ENCODE measurements at places on chromosomes 3 and 15.

GRCh38 chr15:73826711-73827251 lies 46.6 kb upstream of the TBC1D21 start:
- no peaks in the 10 kb centered on the region for H3K36me3 ChIP-seq
- H3K4me1 ChIP-seq: no peaks in the 10 kb centered on the region
- H3K27ac ChIP-seq: no peak overlapping the region
- H3K4me3 ChIP-seq: no peak overlapping the region
- H3K27me3 ChIP-seq: no peaks in the 10 kb centered on the region
- DNase-seq: no peak

DNA sequence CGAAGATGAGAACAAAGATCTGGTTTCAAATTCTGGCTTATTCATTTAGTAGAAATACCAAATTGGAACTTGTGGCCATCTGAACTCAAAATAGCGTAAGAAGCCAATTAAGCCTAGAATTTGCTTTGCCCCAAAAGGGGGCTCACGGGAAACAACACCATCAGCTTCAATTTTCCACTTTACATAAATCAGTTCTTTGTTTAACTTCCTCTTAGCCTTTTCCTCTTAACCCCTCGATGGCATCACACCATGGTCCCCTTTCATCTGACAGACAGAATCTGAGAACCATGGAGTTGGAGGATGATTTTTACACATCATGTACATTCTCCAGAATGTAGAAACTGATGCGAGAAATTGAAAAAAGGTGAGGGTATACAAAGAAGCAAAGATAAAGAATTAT lies 207.0 kb downstream of the FOXP1 start:
- no peak for DNase-seq
- no peak overlapping the region for H3K4me3 ChIP-seq
- no peak overlapping the region for H3K27ac ChIP-seq
- H3K36me3 ChIP-seq: no peaks in the 10 kb centered on the region

DNA sequence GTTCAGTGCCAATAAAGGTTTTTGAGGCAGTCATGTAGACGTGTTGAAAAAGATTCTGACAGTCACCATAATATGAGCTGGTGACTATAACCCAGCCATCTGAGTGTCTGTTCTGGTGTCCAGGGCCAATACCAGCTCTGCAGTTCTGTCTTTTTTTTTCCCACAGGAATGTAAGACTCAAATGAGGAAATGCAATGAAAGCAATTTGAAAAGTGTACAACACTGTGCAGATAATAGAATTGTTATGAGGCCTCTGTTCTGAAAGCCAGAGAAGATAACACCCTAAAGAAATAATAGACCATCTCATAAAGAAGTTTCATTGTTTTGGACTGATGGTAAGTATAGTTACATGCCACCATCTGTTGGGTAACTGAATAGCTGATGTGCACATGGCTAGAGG lies 57.1 kb downstream of the CLDN1 start:
- no peak for DNase-seq
- no peaks in the 10 kb centered on the region for H3K36me3 ChIP-seq
- no peaks in the 10 kb centered on the region for H3K27me3 ChIP-seq
- H3K4me1 ChIP-seq: no peaks in the 10 kb centered on the region
- no peak overlapping the region for H3K27ac ChIP-seq

GRCh38 chr15:31993062-31993461 lies 37.3 kb upstream of the CHRNA7 start:
- H3K36me3 ChIP-seq: no peaks in the 10 kb centered on the region
- no peak for DNase-seq
- H3K4me3 ChIP-seq: no peak overlapping the region
- no peaks in the 10 kb centered on the region for H3K27me3 ChIP-seq
- no peaks in the 10 kb centered on the region for H3K4me1 ChIP-seq
- no peak overlapping the region for H3K27ac ChIP-seq

- H3K36me3 ChIP-seq: no peaks in the 10 kb centered on the region
- no peak for DNase-seq
- H3K27ac ChIP-seq: no peak overlapping the region
- no peaks in the 10 kb centered on the region for H3K4me1 ChIP-seq
- no peaks in the 10 kb centered on the region for H3K27me3 ChIP-seq
Measured at GRCh38 chr3:124985349-124985748, 50.8 kb upstream of the MUC13 start.

DNA sequence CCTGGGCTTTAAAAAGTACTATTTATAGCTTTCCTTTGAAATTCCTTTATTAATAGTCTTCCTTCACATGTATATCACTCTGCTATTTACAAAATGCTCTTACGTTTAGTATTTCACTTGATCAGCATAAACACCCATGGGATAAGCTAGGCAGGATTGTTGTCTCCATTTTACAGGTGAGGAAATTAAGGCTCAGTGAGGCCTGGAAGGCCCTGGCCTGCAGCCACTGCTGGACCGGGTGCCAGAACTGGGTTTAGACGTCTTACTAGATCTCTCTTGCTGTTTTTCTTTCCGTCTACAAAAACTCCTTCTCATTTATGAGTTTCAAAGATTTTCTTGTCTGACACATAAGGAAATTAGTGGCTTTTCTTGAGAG lies 236.4 kb downstream of the LPP start:
- H3K4me1 ChIP-seq: peaks cover 2% of the 10 kb centered on the region
- no peaks in the 10 kb centered on the region for H3K27me3 ChIP-seq
- no peaks in the 10 kb centered on the region for H3K36me3 ChIP-seq
- no peak overlapping the region for H3K4me3 ChIP-seq

- no peaks in the 10 kb centered on the region for H3K27me3 ChIP-seq
- H3K4me3 ChIP-seq: no peak overlapping the region
- H3K4me1 ChIP-seq: no peaks in the 10 kb centered on the region
- H3K27ac ChIP-seq: no peak overlapping the region
- H3K36me3 ChIP-seq: no peaks in the 10 kb centered on the region
Measured at GRCh38 chr15:101100118-101100517, 151.7 kb downstream of the CHSY1 start.

GRCh38 chr3:14410106-14410502 lies 7.7 kb downstream of the SLC6A6 start:
- 0 out of 2 replicates have a peak, but pooled peaks cover 5% of the 10 kb centered on the region for H3K36me3 ChIP-seq
- H3K4me3 ChIP-seq: no peak overlapping the region
- no peak for DNase-seq
- H3K27ac ChIP-seq: no peak overlapping the region
- no peaks in the 10 kb centered on the region for H3K27me3 ChIP-seq

GRCh38 chr3:114071786-114072185 lies 15.2 kb downstream of the QTRT2 start:
- no peaks in the 10 kb centered on the region for H3K27me3 ChIP-seq
- peaks cover 71% of the 10 kb centered on the region for H3K36me3 ChIP-seq
- no peak overlapping the region for H3K27ac ChIP-seq
- DNase-seq: no peak
- no peak overlapping the region for H3K4me3 ChIP-seq
- no peaks in the 10 kb centered on the region for H3K4me1 ChIP-seq

- H3K4me3 ChIP-seq: no peak overlapping the region
- no peaks in the 10 kb centered on the region for H3K36me3 ChIP-seq
- no peaks in the 10 kb centered on the region for H3K27me3 ChIP-seq
- no peaks in the 10 kb centered on the region for H3K4me1 ChIP-seq
- H3K27ac ChIP-seq: no peak overlapping the region
Measured at GRCh38 chr3:138600100-138600745, 6.2 kb upstream of the CEP70 start.

DNA sequence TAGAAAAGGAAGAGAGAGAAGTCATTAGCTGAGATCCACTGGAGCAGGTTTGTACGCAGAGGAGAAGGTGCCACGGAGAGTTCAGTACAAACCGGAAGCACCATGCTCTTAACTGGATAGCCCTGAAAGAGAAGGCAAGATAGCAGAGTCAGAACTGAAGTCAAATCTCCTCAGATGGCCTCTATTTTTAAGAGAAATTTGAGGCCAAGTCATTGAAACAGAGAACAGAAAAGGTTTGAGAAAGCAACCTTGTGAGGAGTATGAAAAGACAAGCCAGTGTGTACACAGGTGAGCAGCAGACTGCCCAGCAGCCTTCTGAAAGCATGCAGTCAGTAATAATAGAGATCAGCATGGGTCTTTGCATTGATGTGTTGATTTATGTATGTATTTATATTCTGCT lies 66.1 kb upstream of the SPRED1 start:
- no peak overlapping the region for H3K27ac ChIP-seq
- H3K36me3 ChIP-seq: no peaks in the 10 kb centered on the region
- no peaks in the 10 kb centered on the region for H3K27me3 ChIP-seq

DNA sequence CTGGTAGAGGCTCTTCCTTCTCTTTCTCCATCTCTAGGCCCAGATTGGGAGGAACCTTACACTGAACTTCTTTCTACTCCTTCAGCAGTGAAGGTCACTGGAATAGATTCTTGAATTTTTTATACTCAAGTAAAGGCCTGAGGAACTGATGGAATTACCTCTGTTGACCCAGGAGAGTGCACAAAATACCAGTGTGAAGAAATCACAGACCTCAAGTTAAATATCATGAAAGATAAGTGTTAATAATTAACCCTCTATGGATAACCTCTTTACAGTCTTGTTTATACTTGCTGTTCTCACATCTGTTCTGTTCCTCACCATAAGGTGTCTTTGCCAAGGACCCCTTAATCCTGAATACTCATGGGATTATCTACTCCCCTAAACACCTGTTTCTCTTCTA lies 244.4 kb upstream of the STAC start:
- H3K4me3 ChIP-seq: no peak overlapping the region
- no peaks in the 10 kb centered on the region for H3K36me3 ChIP-seq
- no peaks in the 10 kb centered on the region for H3K27me3 ChIP-seq

DNA sequence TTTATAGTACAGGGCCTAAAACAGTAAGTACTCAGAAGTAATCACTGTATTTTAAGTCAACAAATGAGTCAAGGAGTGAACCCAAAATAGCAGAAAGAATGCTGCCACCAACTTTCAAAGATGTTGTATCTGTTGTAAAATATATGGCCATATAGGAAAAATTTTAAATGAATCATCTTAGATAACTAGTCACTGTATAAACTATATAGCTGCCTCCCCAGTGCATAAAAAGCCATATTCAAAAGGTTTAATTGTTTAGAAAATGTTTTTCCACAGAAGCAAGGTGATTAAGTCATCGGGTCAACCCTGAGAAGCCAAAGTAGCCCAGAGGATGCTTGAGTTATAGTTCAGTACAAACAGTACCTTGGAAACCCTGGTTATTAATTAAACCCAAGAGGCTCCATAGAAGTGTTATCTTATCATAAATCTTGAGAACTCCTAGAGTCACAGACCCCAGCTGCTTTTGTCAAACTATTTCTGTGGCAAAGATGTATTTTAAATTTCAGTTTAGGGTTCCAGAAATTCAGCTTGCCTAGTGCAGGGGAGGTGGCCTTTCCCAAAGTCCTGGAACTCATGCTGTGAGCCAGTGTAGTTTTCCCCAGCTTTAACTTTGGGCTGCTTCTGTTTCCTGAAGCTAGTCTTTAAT lies 39.2 kb downstream of the MBNL1 start:
- H3K4me3 ChIP-seq: no peak overlapping the region
- H3K27me3 ChIP-seq: no peaks in the 10 kb centered on the region
- DNase-seq: no peak
- peaks cover 11% of the 10 kb centered on the region for H3K4me1 ChIP-seq

DNA sequence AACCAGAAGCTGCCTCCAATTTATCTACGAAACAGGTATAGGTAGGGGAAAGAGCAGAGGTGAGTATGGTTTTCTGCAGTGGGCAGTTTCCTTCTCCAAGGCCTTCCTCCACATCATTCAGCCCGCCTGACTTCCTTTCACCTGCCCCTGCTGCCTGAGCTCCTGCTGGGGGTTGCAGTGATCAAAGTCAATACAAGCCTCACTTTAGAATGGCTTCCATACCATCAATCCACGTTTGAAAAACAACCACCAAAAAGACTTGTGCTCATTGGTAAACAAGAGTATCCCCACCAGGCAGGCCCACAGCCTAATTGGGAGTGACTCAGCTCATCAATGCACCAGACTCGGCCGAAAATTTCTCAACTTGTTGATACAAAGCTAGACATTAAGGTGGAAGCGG lies 159.9 kb downstream of the MAGI1 start:
- peaks cover 9% of the 10 kb centered on the region for H3K4me1 ChIP-seq
- H3K27ac ChIP-seq: no peak overlapping the region
- H3K36me3 ChIP-seq: no peaks in the 10 kb centered on the region
- no peak overlapping the region for H3K4me3 ChIP-seq
- DNase-seq: peak; percentile 50

DNA sequence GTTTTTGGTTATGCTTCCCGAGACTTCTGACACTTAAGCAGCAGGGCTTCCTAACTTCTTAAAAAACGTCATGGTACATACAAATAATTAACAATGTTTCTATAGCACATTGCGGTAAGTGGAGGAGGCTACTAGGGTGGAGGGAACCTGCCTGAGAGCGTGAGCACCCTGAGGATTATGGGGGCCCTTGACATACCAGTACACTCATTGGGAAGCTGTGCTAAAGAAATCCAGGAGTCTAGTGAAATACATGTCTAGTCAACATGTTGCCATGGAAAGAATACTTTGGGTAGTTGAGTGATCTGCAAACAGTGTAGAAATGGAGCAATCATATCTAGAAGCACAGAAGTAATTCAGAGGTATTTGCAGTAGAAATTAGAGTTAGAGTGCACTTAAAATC lies 39.2 kb upstream of the MAPKBP1 start:
- H3K4me1 ChIP-seq: no peaks in the 10 kb centered on the region
- DNase-seq: no peak
- H3K4me3 ChIP-seq: no peak overlapping the region
- no peaks in the 10 kb centered on the region for H3K27me3 ChIP-seq
- peaks cover 23% of the 10 kb centered on the region for H3K36me3 ChIP-seq
- H3K27ac ChIP-seq: no peak overlapping the region

GRCh38 chr15:76793162-76793561 lies 112.0 kb downstream of the SCAPER start:
- no peaks in the 10 kb centered on the region for H3K27me3 ChIP-seq
- no peak overlapping the region for H3K4me3 ChIP-seq
- H3K27ac ChIP-seq: no peak overlapping the region
- no peaks in the 10 kb centered on the region for H3K36me3 ChIP-seq

DNA sequence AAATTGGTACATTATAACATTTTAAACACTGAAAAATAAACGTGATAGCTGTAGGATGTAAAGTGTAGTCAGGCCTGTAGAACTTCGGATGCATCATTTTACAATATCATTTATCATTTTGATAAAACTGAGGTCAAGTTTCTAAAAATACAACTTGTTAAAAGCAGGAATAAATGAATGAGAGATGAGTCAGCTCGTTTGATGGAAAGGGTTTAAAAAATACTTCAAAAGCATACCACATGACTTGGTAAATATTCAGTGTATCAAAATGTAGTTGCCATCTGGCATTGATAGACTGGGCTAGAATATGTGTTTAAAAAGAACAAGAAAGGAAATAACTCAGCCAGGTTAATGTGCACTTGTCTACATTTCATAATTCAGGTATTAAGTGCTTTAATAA lies 357.0 kb downstream of the TIGIT start:
- DNase-seq: no peak
- H3K27ac ChIP-seq: no peak overlapping the region
- no peaks in the 10 kb centered on the region for H3K27me3 ChIP-seq
- H3K4me3 ChIP-seq: no peak overlapping the region
- H3K36me3 ChIP-seq: no peaks in the 10 kb centered on the region
- H3K4me1 ChIP-seq: no peaks in the 10 kb centered on the region

DNA sequence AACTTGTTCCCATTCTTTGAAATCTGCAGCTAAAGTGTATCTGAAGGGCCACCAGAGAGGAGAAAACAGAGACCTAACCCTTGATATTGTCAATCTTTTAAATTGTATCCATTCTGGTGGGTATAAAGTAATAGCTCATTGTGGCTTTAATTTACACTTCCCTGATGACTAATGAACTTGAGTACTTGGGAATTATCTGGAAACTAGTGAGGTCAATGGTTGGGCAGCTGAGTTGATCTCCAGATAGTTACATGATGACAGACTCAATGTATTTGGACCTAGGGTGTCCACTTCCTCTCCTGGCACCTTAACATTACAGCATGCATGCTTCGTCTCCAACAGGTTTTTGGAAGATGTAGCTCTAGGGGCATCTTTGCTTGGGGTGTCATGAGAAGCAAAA lies 195.2 kb downstream of the PDCD6IP start:
- H3K4me1 ChIP-seq: peaks cover 5% of the 10 kb centered on the region
- H3K27me3 ChIP-seq: no peaks in the 10 kb centered on the region
- no peak overlapping the region for H3K27ac ChIP-seq
- H3K4me3 ChIP-seq: no peak overlapping the region
- H3K36me3 ChIP-seq: no peaks in the 10 kb centered on the region
- DNase-seq: no peak
